CD4-positive, alpha-beta T cell (primary cell): ENCODE measurements at places on chromosomes 12 and 14.

DNA sequence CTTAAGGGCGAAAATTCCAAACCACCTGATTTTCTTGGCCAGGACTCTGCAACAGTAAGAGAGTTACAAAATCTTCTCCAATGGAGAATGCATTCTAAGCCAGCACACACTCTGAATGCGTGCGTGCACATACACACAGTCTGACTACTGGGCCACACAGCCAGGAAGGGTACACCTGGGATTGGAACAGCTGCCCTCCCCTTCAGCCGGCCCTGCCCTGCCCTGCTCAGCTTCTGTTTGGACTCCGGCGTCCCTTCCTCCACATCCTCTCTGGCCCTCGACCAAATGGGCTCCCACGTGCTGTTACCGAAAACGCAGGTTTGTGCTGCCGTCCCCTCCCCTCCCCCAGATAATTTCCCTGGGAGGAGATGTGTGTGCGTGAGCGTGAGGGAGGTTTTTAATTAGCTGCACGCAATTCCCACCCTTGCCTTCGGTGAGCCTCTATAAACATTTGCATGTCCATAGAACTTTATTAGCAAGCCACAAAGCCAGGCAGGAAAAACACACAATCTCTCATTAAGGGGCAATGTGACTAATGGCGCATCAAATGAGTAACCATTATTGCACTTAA, 43.0 kb downstream of the CCNK start:
- DNase-seq = no peak

DNA sequence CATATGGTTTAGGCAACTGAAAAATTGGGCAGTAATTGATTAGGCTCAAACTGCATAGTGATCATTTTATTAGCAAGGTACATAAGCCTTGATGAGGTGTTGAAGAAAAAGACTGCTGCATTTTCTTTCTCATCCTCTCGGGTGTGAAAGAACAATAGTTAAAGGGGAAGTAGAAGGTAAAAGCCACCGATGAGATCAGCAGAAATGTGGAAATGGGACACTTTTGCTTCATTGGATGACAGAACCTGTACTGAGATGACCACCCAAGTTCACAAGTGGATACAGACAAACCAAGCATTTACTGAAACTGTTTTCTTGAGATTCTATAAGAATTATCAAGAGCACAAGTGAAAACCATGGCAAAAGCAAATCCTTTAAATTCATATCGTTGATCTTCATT, 184.0 kb downstream of the TMX1 start:
- DNase-seq = no peak

DNA sequence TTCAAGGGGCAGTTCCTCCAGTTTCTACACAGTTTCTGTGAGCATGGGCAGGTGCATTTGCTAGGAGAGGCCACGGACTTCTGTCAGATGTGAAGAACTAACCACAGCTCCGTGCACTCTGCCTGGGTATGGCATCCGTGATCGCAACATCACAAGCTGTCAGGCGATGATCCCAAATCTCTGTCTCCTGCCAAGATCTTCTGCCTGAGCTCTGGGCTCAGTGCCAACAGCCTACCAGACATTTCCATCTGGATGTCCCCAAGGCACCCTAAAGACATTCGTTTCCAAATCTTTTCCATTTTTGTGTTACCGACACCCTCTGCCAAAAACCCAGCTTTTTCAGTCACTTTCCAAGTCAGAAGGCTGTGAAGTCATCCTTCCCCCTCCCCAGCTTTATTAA, 292.1 kb downstream of the GLT1D1 start:
- DNase-seq = no peak

DNA sequence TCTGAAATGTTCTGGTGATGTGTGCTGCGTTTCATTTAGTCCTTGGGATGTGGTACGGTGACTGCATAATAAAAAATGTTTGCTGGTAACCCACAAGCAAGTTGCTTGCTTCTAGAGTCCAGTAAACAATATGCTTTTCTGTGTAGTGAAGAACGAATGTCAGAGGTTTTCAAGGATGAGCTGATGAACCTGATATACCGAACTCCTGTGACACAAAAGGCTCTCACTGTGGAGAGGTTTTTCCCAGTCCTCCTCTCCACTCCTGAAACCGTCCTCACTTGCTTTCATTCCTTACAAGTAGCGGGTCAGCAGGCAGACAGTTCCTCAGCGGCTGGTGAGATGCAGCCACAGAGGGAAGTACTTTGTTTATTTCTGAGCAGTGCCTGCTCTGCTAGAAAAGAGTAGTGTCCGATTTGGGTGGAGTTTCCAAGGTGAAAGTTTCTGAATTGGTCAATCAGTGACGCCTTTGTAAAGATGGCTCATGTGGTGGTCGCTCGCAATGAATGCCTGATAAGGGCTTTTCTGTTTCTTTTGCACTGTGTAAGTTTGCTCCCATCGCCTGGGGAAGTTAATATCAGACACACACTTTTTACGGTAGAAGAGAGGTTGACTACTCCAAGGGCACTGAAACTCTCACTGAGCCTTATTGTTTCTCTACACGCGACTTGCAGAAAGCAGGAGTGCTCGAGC, 3.0 kb downstream of the ETV6 start:
- peak; percentile 43 for DNase-seq

DNA sequence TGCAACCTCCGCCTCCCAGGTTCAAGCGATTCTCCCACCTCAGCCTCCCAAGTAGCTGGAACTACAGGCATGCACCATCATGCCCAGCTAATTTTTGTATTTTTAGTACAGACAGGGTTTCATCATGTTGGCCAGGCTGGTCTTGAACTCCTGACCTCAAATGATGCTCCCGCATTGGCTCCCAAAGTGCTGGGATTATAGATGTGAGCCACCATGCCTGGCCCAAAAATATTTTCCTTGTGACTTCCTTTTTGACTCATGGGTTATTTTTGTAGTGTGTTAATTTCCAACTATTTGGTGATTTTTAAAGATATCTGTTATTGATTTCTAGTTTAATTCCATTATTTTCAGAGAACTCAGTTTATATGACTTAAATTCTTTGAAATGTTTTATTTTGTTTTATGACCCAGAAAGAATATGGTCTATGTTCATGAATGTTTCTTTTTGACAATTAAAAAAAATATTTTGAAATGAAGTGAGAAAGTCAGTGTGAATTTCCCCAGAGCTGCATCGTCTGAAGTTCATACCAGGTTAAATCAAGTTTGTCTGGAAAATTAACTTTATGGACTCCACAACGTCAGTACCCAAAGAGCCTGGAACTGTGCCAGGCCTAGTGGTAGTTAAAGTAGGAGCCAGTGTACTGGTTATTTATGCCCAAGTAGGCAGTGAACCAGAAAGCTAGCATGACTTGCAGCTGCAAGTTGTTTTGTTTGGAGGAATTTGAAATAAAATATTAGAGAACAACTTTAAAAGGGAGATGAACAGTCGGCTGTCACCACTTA, 2.8 kb upstream of the CDKL1 start:
- DNase-seq = no peak

DNA sequence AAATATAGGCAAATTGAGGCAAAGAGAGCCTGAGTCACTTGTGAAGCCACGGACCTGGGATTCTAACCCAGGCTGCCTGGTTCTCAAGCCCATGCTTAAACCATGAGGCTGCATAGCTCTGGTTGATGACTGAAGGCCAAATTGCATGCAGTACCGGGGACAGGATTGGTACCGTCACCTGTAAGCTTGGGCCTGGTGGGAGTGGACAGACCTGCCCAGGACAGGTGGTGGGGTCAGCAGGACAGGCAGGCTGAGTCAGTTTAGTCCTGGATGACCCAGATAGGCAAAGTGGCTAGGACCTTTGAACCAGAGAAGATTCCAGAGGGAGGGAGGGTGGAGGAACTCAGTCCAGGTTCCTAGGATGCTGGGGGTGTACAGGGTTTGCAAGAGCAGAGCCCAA, 25.8 kb downstream of the RIN3 start:
- no peak for DNase-seq

- DNase-seq = no peak
Observed at GRCh38 chr12:26114720-26115401, 10.0 kb downstream of the BHLHE41 start.

- DNase-seq = no peak
Observed at GRCh38 chr12:82090165-82090564, 268.0 kb downstream of the CCDC59 start.

DNA sequence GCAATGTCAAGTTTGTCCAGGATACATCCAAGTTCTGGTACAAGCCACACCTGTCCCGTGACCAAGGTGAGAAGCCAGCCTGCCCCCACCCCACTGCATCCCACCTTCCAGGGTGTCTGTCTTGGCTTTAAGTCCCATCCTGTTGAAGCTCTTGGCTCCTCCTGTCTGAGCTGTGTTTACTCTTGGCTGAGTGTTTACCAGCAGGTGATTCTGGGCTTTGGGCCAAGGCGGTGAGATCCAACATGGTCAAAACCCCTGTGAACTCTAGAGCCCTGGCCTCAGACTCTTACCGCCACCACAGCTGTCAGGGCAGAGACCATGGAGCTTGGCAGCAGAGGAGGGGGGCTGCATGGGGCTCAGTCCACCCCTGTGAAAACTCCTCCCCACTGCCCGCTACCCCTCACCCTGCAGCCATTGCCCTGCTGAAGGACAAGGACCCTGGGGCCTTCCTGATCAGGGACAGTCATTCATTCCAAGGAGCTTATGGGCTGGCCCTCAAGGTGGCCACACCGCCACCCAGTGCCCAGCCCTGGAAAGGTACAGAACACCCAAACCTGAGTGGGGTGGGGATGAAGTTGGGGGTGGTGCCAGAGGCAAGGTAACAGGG, 11.6 kb downstream of the TNS2 start:
- no peak for DNase-seq

- no peak for DNase-seq
Observed at GRCh38 chr14:59020382-59020781, 168.1 kb upstream of the DAAM1 start.

- DNase-seq = no peak
Observed at GRCh38 chr12:44235674-44236073, 399.8 kb downstream of the TMEM117 start.

DNA sequence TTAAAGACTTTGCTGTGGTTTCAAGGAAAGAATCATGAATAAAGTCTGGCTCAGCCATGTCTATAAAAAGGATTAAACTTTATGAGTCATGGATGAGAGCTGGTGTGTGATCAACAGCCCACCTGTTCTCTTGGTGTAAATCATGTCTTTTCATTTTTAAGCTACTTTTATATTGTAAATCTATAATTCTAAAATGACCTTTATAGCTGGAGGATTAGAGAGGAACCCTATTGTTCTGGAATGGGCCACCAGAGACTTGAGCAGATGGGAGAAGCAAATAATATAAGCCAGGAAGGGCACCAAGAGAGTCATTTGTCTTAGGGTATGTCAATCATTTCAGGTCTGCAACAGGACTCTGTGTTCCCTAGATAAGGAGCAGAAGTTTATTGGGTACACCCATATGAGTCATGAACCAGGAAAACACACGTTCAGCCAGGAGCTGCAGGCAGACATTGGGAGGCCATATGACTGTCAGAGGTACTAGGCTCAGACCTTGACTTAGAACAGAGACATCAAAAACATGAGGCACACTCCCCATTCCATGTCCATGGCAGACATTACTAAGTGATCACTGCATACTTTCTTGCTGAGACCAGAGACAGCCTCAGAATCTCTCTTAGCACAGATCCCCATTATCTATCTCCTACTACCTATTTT, 49.3 kb downstream of the NDUFA12 start:
- DNase-seq = no peak

DNA sequence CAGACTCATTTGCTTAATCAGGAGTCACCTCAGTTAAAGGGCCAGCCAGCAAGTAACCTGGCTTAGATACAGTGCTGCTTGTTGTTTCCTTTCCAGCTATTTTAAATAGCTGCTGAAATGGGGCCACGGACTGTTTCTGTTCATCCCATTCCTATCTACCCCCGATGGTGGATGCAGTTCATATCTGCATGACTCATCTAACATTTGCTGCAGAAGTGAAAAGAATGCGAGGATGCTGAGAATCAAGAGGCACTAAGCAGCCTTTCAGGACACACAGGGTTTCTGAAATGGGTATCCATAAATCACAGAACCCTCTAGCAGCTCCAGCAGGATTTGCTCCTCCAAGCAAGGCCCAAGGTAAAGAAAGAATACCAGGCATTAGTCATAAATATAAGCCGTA, 60.2 kb upstream of the RTRAF start:
- no peak for DNase-seq

GRCh38 chr12:116879509-116880212, 1.6 kb downstream of the HRK start:
- no peak for DNase-seq

GRCh38 chr14:32421781-32422180, 92.7 kb downstream of the AKAP6 start:
- DNase-seq = no peak

DNA sequence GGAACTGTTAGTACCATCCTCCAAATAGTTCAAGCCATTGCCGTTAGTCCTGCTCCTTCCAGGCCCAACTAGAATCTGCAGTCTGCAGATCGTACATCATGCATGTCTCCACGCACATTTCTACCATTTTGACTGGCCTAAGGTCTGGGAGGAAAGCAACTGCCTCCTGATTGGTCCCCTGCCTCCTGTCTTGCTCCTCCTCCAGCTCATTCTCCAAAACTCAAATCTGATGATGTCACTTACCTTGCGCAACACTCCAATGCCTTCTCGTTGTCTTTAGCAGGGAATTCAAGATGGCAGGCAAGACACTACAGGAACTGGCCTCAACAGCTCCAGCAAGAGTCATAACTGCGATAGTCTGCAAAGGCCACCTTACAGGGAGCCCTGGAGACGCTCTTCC, 9.7 kb upstream of the HCAR1 start:
- DNase-seq = no peak

GRCh38 chr12:104315326-104316224, 12.0 kb downstream of the EID3 start:
- DNase-seq = no peak

GRCh38 chr14:105072892-105073719, 7.9 kb upstream of the GPR132 start:
- no peak for DNase-seq

- DNase-seq = no peak
Observed at GRCh38 chr14:64159588-64159987, 134.6 kb downstream of the ESR2 start.

- no peak for DNase-seq
Observed at GRCh38 chr14:97293659-97294058, 496.5 kb downstream of the VRK1 start.

GRCh38 chr14:30706704-30707103, 84.6 kb downstream of the SCFD1 start:
- no peak for DNase-seq

- DNase-seq = peak; percentile 81
Observed at GRCh38 chr12:124992874-124993625, 395 bp upstream of the BRI3BP start.

DNA sequence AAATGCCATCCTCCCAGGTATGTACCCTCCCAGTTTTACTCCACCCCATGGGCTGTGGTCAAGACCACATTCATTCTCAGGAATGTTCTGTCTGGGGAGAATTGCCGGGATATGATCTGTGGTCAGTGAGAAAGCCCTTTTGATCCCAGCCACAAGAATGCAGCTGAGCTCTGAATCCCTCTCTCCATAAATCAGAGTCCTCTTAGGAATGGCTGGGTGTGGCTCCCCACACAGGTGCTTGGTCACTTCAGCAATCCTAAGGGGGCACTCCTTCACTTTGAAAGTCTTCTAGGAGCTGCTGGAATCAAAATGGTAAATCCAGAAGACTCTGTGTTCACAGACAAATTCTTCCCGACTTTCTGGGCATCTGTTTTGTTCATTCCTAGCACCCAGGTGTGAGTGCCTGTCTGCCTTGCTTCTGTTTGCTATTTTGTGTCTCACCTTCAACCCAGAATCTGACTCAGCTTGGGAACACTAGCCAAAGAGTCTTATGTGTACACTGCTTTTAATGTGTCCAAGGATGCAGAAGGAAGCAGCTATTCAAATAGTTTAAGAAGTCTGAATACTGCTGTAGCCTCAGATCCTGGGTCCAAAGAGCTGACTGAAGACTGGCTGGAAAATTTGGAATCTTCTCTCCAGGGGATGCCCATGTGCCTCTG, 144.6 kb upstream of the CDKN3 start:
- no peak for DNase-seq

GRCh38 chr12:71787580-71787979, 32.9 kb downstream of the RAB21 start:
- no peak for DNase-seq
